Heart right ventricle (tissue), 16 donors: ENCODE measurements at places on chromosomes 3 and 15. TPM values are rescaled to one million over a fixed set of nuclear protein-coding genes. Genes with fewer than 3 reads are reported as not detected.

GRCh38 chr3:2589336-2589969 is 490.8 kb downstream of the CNTN4 start:
- no peak for DNase-seq

- DNase-seq, result no peak
Observed at GRCh38 chr3:190718671-190719070, 143.8 kb downstream of the GMNC start.

DNA sequence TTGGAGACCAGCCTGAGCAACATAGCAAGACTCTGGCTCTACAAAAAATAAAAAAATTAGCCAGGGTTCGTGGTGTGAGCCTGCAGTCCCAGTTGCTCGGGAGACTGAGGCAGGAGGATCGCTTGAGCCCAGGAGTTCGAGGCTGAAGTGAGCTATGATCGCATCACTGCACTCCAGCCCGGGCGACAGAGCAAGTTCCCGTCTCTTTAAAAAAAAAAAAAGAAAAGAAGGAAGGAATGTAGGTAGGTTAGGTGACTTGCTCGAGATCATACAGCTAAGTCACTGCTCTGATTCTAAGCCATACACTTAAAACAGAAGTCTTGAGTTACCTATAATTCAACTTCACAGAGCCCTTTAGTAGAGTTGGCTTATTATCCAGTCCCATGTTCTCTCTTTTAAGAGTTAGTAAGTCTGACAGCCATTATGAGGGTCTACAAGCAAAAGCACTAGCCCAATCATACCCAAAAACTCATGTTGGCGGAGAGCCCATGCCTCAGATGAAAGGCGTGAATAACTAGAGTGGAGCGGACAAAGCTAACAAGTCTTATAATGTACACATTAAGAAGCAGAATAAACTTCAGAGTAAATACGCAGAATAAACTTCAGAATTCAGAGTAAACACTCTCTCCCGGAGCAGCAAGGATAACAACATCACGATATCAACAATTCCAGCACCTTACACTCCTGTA is 768 bp downstream of the AAGAB start:
- DNase-seq, result no peak

DNA sequence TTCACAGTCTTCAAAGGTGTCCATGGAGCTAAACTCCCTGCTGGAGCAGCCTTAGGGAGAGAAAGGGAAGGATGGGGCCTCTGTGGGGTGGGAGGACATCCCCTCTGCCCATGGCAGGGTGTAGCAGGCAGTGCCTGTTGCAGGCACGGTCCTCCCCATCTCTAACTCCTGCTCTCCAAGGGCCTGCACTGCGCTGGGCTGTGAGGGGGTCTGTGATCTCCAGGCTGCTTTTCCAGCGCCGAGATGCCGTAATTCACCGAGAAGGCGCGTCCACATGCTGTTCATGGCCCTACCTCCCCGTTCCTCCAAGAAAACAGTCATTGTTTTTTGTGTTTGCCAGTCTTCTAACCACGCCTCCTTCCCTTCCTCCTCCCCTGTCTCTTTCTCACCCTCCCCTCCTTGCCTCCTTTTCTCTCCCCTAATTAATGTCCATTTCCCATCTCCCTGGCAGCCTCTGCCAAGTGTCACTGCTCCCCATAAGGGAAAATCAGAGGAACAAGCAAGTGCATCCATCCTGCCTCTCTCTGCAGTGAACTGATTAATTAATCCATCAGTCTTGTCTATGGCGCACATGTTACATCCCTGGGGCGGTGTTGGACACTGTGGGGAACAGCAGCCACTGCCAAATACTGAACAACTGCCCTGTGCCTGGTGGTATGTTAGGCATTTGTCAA is 17.7 kb upstream of the LAMP3 start:
- DNase-seq, result no peak

- no peak for DNase-seq
Observed at GRCh38 chr3:177652556-177653291, 455.4 kb upstream of the TBL1XR1 start.

GRCh38 chr15:64521726-64522164 is 61.4 kb downstream of the ZNF609 start:
- DNase-seq, result peak; percentile 21

MED12L gene
- 2.0 TPM for total RNA-seq

- no peak for DNase-seq
Observed at GRCh38 chr3:30668051-30668609, 61.7 kb downstream of the TGFBR2 start.

PATL2 gene
- total RNA-seq, result 6.3 TPM

DNA sequence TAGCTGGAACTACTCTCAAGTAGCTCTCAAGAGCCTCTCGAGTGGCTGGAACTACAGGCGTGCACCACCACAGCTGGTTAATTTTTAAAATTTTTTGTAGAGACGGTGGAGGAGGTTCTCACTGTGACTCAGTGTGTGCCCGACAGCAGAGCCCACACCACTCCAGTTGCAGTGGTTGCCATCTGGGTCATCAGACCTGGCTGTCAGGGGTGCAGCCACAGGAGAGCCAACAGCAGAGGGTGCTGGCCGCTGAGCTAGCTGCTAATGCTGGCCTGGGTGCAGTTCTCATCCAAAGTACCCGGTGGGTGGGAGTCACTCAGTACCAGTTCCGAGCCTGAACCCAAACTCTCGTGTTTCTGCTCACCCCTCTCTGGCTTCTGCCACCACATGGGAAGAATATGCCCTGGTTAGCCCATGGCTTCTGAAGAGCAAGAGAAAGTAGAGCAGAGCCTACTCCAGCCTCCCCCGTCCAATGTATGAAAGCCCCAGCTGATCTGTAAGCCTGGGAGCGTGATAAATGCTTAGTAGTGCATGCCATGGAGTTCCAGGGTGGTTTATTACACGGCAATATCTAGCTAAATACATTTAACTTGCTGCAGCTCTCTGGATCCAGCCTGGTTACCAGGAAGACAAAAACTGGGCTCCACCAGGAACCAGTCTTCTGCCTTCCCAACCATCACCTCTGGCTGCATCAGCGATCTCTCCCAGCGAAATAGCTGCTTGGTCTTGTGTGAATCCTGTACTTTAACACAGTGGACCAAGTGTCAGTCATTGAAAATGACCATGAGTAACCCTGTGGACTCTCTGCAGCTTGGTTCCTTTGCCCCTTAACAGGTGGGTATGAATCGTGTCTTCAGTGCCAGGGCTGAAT is 17.1 kb downstream of the UMPS start:
- no peak for DNase-seq

- peak; percentile 37 for DNase-seq
Observed at GRCh38 chr15:89912145-89912673, 543 bp downstream of the ARPIN start.

RAD54L2 gene
- total RNA-seq, result 13.8 TPM

DNA sequence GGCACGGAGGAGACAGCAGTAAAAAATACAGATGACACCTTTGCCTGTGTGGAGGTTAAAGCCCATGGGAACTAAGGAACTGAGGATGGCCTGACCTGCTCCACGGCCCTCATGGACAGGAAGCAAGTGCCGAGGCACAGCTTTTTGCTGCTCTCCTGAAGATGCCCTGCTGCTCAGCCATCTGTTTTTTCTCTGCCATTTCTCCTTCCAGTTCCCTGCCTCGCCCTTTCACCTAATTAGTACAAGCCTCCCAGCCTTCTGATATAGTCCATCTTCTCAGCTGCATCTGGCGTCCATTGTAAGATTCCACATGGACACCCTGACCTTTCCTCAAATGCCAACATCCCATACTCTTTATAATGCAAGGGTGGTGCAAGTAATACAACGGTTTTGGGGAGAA is 11.8 kb upstream of the CXCR6 start:
- DNase-seq, result no peak

ZSCAN2 gene
- 5.7 TPM for total RNA-seq

GRCh38 chr3:21234933-21235332 is 516.1 kb downstream of the ZNF385D start:
- no peak for DNase-seq

RAB6B gene
- 41.4 TPM for total RNA-seq

GRCh38 chr15:75671730-75672602 is 24.3 kb downstream of the SNX33 start:
- DNase-seq, result no peak

DNA sequence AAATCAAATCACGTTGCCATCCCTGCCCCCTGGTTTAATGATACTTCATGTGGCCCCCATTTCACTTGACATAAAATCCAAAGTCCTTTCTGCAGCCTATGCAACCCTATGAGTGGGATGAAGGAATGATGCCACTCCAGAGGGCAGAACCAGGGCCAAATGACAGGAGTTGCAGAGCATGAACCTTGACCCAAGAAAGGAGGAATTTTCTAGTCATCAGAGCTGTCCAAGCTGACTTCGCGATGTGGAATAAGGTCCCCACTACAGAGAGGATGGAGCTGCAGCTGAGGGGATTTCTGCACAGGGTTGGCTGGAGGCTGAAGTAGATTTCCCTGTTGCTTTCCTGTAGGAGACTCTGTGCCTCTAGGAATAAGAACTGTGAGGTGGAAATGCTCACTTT is 15.8 kb upstream of the EPHB3 start:
- DNase-seq, result no peak

FANCD2OS gene
- not detected for total RNA-seq

DNA sequence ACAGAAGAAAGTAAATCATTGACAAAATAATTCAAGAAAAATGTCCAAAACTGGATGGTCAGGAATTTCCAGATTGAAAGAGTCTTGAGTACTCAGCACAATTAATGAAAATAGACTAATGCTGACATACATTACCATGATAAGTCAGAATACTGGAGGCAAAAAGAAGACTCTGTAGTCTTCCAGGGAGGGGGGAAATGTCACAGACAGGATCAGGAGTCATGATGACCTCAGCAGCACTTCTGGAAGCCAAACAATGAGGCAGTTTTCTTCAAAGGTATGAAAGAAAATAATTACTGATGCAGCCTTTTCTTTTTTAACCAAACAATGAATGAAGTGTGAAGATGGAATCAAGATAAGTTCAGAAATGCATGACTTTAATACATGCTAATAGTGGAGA is 30.1 kb upstream of the SLC22A13 start:
- no peak for DNase-seq

- DNase-seq, result no peak
Observed at GRCh38 chr3:178405531-178405930, 130.7 kb upstream of the KCNMB2 start.
